ENCODE measurements at places on chromosomes 3 and 15.

- no peak for DNase-seq
These were observed 4.2 kb upstream of the NUP210 start for GRCh38 chr3:13424141-13424844.

DNA sequence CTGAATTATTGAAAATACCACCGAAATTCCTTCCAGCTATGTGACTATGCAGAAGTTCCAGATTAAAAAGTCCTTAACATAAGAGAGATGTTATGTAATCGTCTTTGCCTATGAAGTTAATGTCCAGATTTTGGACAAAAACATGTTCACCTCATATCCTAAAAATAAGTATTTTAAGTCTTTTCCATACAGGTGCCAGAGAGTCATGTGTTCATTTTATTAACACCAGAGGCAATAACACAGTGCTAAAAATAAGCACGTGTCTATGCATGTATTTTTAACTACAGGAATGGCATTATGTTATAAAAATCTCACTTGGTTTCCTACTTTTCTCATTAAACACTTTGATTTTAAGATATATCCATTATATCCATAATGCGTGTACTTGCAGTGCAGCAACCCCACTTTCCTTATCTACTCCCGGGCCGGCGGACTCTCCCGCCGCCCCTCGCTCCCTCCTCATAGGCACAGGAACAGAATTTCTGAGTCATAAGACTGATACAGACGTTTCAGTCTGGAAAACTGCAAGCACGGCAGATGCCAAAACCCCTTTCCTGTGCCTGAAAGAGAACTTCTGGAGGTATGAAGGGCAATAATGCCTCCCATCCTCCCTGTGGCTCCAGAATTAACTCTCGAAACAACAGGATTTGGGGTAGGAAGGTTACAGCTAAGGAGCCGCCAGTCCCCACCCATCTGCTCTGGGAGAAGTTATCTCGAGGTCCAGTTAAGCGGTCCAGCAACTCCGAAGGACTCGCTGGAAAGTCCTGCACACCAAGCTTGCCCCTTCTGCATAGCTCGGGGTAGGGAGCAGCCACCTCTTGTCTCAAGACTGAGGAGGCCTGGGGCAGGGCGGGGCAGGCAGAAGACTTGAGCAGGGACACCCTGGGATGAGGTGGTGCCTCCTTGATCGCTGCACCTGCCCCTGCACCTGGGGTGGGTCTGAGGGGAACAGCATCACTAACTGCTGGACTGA is 22.3 kb upstream of the PSTPIP1 start:
- DNase-seq: no peak

GRCh38 chr3:41200669-41201021 is 1.3 kb downstream of the CTNNB1 start:
- no peak for DNase-seq

GRCh38 chr3:13822042-13822441 is 57.8 kb downstream of the WNT7A start:
- no peak for DNase-seq

DNA sequence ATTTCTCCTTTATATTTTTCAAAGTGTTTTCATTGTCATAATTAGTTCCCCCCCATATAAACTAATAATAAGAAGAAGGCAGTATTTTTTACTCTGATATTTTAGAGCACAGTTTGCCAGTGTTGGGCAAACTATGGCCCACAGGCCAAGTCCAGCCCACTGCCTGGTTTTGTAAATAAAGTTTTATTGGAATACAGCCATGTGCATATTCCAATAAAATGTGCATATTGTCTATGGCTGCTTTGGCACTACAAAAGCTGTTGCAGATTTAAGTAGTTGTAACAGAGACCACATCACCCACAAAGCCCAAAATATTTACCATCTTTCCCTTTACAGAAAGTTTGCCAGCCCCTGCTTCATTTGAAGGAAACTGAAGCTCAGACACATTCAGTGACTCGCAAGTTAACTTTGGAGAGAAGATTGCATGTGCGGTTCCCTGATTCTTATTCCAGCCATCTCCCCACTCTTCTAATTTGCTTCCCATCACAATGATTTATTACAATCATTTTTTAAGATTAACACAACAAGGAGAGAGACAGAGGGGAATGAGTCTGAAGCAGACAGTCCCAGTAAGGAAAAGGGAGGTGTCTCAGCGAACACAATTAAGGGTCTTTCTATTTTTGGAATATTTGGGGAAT is 48.9 kb downstream of the RFTN1 start:
- DNase-seq: no peak

GRCh38 chr15:25241241-25241801 is 197.5 kb downstream of the UBE3A start:
- no peak for DNase-seq

- no peak for DNase-seq
These were observed 56.7 kb downstream of the RBMS3 start for GRCh38 chr3:29337565-29337964.

Measured in stimulated activated CD4-positive, alpha-beta T cell treated with anti-CD3 and anti-CD28 coated beads, Interleukin-2, amount 100 ng/mL, for 48 hours (primary cell).